ENCODE measurements at places on chromosomes 6 and 20.

DNA sequence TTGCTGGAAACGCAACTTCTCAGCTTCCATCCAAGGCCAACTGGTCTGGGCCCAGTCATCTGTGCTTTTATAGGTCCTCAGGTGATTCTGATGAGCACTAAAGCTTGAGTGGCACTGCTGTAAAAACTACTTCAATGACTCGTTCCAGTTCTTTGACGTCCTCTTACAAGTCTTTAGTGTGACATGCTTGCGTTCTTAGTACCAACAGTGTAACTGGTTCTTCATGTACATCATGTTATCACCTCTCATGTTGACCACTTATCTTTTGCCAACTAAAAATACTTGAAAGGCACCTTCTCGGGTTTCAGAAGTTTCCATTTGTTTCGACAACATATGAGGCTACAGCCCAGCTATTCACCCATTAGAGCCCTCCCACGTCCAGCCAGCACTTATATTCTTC, 468.9 kb downstream of the PRKN start:
- no peak for DNase-seq

- DNase-seq, result no peak
Observed at GRCh38 chr6:146871611-146872425, 273.0 kb downstream of the ADGB start.

GRCh38 chr6:166935353-166935752, 21.0 kb downstream of the RNASET2 start:
- no peak for DNase-seq

GRCh38 chr20:53215166-53215565, 243.0 kb downstream of the TSHZ2 start:
- DNase-seq, result no peak

GRCh38 chr20:60123652-60124051, 165.4 kb downstream of the CDH26 start:
- no peak for DNase-seq

GRCh38 chr6:16240589-16241320, 2.4 kb downstream of the GMPR start:
- no peak for DNase-seq

DNA sequence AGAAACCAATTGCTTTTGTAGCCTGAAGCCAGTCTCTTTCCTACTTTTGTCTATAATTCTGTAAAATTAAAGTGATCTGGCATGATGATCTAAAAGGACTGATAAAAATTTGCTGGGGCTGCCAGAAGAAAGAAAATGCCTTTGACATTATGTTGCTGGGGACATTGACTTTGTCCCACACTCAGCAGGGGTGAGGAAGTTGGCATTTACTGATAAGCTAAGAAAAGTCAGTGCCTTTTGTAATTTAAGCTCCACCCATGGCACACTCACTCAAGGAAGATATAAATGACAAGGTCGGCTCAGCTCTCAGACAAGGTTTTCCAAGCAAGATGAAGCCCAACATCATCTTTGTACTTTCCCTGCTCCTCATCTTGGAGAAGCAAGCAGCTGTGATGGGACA, at the start of gene SEMG1:
Gene SEMG1 (plus strand): TSS at position 309 of the 400 bp plus-strand sequence. CDS start 21 bp downstream, at position 330.
- DNase-seq, result no peak

DNA sequence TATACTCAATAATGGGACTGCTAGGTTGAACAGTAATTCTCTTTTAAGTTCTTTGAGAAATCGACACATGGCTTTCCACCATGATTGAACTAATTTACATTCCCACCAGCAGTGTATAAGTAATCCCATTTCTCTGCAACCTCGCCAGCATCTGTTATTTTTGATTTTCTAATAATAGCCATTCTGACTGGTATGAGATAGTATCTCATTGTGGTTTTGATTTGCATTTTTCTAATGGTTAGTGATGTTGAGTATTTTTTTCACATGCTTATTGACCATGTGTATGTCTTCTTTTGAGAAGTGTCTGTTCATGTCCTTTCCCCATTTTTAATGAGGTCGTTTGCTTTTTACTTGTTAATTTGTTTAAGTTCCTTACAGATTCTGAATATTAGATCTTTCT, 66.5 kb downstream of the STK4 start:
- no peak for DNase-seq

GRCh38 chr6:45687570-45687969, 309.8 kb upstream of the SUPT3H start:
- no peak for DNase-seq

DNA sequence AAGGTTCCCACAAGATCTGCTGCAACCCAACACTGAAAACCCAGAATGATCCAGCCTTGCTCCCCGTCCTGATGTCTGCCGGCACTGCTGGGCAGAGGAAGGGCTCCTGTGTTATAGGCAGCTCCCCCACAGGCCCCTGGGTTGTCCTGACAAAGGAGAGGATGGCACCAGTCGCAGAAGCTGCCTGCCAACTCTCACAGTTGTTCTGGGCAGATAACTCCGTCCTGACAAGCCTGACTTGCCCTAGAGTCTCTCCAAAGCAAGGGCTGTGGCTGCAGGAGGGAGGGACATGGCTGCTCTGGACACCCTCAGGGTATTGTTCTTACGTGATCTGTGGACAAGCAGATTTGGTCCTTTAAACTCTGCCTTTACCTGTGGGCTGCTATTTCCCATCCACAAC, 243.8 kb downstream of the CDH26 start:
- DNase-seq, result no peak

GRCh38 chr20:24795436-24795835, 153.6 kb upstream of the CST7 start:
- no peak for DNase-seq

GRCh38 chr6:149248693-149249369, 68.7 kb upstream of the TAB2 start:
- DNase-seq, result no peak

DNA sequence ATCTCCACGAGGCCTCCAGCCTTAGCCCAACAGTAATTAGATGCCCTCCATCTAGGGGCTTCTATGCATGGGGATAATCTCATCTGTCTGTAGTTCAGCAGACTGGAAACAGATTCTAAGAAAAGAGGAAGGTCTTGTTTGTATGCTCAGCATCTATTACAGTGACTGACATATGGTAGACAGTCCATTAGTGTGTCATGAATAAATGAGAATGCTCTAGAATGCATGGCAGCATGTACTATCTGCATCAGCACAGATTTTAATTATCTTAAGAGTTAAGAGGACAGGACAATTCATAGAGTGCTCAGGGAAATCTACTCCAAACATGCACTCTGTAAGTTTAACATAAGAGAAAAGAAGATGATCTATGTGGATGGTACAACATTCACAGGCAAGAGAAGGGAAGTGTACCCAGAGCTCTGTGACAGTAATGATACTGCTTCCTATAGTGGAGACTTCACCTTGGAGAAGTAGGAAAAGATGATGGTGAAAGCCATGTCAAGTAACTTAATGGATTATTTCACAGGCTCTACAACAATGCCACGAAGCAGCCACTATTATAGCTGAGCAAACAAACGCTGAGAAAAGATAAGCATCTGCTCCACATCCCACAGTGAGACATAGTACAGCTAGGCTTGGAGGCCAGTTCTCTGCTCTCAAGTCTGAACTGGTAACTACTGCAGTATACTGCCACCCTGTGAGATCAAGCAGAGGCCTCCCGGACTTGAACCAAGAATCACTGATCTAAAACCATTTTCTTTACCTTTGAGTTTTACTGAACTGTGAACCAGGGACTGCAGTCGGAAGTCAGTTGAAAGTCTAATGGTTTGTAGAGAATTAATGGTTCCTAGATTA, 309.2 kb upstream of the SPTLC3 start:
- no peak for DNase-seq

DNA sequence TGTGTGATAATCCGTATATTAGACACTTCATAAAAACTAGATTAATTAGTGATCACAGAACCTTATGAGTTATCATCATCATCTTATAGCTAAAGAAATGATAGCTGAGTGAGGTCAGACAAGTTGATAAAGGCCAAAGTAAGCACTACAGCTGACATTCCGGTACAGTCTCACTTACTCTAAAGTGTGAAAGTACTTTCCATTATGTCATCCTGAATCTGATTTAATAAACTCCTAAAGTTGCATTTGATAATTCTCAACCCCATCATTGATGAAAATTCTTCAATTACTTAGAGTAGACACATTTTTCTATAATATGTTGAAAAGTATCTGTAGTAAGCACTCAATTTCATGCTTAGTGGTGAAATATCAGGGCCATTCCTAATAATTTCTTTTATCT, 385.2 kb upstream of the CHD6 start:
- DNase-seq, result no peak

DNA sequence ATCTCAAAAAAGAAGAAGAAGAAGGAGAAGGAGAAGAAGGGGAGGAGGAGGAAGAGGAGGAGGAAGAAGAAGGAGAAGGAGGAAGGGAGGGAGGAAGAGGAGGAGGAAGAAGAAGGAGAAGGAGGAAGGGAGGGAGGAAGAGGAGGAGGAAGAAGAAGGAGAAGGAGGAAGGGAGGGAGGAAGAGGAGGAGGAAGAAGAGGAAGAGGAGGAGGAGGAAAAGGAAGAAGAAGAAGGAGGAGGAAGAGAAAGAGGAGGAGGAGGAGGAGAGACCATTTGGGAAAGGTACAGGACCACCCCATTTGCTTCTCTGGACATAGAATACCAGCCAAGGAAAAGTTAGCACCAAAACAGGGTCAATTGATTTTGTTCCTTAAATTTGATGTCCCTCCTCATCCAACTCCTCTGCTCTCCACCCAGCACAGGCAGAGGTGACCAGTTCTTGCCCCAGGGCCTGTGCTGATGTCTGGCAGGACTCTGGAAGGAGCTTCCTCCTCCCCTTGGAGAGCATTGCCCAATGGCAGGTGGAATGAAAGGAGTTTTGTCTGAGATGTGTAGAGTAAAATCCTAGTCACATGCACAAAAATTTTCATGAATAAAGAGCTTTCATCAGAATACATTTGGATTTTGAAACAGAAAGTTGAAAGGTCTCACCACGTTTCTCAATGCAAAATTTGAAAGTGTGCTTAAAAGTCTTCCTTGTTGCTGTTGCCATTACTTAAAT, 182.9 kb downstream of the LY86 start:
- DNase-seq, result no peak

- DNase-seq, result no peak
Observed at GRCh38 chr6:33315793-33316602, 1.5 kb downstream of the ZBTB22 start.

- no peak for DNase-seq
Observed at GRCh38 chr6:152859225-152859624, 108.6 kb downstream of the VIP start.

DNA sequence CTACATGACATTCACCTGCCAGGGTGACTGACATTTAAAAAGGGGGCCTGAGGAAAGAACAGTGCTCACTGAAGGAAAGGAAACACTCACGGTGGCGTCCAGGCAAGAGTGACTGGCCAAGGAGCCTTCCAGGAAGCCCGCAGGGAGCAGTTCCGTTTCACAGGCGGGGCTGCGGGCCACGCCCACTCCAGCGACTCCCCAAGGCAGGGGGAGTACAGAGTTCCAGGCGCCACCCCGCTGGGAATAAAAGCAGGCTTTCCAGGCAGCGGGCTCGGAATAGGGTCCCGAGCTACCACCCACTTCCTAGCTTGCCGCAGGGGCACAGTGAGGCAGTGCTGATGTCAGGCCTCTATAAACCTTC, 34.2 kb downstream of the PKIG start:
- no peak for DNase-seq

DNA sequence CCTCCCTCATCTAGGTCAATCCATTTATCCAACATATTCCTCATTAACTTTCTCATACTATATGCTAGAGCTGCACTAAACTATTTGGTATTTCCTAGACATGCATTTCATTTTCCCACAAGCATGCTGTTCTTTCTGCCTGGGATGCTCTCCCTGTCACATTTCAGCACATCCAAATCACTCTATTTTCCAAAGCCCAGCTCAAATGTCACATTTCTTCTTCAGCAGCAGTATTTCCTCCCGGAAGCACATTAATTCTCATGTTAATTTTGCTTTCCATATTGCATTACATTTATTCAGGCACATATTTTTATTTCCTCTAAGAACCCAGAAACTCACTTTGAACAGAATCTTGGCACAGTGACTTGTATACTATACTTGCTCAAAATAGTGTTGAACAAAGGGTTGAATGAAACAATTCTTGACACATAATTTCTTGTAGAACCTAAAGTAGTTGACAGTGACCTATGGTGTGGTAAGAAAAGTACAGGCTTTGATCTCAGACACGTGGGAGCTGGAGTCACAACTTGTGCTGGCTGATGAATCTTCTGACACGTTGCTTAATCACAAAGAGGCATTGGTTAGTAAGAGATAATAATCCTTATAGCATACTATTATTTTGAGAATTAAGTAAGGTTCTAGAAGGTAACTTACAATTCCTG, 30.8 kb upstream of the CD2AP start:
- DNase-seq, result no peak

GRCh38 chr6:116575227-116575626, 3.9 kb downstream of the RWDD1 start:
- no peak for DNase-seq

DNA sequence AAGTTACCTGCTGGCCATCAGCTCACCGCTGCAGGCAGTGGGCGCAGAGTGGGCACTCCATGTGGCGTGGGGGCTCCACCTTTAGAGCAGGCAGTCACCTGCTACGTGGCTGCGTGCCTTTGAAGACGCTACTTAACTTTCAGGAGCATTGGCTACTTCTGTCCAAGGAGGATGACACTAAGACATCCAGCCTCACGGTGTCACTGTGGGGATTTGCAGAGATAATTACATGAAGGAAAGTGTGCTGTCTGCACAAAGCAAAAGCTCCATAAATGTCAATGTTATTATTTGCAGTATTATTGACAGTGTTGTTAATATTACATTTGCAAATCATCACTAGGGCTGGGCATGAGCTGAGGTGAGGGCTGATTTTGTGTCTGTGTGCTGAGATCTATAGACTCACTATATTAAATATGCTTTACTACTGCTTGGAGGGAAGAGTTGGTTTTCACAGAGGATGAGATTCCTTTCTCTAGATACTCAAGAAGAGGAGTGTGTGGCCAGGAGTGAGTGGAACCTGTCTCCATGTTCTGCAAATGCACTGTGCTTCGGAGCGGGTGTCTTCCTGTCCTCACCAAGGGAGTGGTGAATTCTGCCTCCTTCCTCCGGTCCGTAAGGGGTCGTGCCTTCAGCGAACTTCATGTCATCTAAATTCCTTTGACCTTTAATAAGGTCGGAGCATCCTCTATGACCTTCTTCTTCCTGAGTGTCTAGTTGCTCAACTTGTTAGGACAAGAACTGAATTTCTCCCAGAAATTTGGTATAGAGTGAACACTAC, 165.8 kb upstream of the SYNDIG1 start:
- no peak for DNase-seq

- DNase-seq, result no peak
Observed at GRCh38 chr20:57698116-57698866, 11.5 kb downstream of the PMEPA1 start.

DNA sequence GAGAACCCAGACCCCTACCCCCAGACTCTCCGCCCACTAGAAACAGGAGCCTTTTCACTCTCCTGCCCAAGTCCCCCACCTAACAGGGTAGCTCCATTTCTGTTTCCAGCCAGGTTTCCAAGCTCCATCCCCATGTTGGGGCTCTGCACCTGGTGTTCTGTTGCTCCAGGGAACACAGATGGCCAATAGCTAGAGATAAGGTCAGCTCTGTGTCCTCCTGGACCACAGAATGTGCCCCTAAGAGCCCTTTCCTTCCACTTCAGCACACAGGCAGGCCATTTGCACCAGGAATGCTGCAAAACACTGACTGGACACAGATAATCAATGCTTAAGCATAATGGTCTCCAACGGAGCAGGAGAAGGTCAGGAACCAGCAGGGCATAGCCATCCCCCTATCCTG, 159.4 kb downstream of the QRSL1 start:
- DNase-seq, result no peak
